Glutamatergic neuron (in vitro differentiated cells): ENCODE measurements at places on chromosomes 5 and 9. TPM values are rescaled to one million over a fixed set of nuclear protein-coding genes. Genes with fewer than 3 reads are reported as not detected.
A peak's percentile ranks its signal among the peaks of the same experiment; 100 is the strongest.

DNA sequence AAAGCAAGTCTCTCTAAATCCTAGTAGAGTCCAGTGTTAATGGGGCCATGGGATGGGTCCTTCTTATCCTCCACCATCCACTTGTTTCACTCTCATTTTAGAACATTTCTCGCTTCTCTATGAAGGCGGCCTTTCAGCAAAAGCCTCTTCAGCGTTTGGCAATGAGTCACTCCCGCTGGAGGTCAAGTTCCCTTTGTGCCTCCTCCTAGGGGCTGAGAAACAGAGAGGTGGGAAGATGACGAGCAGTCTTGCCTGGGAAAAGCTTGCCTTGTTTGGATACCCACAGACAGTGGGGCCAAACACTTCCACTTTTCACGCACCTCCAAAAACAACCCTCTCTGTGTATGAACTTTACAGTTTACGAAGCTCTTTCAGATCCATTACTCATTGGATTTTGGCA lies 168.8 kb downstream of the GABBR2 start:
- no peak for DNase-seq

DNA sequence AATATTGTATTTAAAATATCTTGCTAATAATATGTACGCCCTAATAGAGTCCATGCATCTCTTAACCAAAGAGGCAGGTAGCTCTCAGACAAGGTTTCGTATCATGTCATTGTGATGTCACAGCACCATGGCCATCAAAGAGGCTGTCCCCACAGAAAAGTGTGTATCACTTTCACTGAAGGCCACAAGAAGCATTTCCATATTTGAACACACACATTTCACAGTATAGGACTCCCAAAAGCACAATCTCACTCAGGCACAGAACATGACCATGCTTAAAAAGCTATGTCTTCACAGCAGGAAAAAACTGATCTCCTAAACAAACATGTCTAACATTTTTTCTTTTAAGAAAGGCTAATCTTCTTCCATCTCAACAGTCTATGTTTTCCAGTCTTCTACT lies 133.8 kb downstream of the DENND1A start:
- no peak for DNase-seq

- DNase-seq = peak; percentile 29
These were observed 79.6 kb downstream of the ADAMTS2 start for GRCh38 chr5:179265514-179266290.

DNA sequence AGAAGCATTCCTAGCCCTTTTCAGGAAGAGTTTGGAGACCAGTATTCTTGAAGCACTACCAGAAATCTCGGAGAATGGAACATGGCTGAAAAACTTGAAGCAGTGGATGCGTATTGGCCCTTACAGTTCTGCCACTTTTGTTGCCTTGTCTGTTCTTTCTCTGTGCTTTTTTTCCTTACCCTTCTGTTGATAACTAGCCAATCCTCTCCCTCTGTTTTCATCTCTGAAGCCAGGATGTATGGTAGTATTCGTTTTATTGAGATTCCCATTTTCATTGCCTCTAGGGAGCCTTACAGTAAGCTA lies 564 bp upstream of the CCNH start:
- no peak for DNase-seq

- no peak for DNase-seq
These were observed 7.0 kb downstream of the LNPEP start for GRCh38 chr5:96942911-96943310.

LMX1B gene
- 0.27 TPM for total RNA-seq

SLC36A2 gene
- not detected for total RNA-seq

GRCh38 chr9:124329206-124329792 lies 71.5 kb downstream of the NEK6 start:
- no peak for DNase-seq

- DNase-seq = no peak
These were observed 106.7 kb downstream of the SERINC5 start for GRCh38 chr5:80149161-80149609.

GRCh38 chr5:99775189-99775588 lies 760.0 kb upstream of the FAM174A start:
- no peak for DNase-seq

- DNase-seq = peak; percentile 40
These were observed 23.9 kb upstream of the CPLX2 start for GRCh38 chr5:175847503-175847902.

GABRA1 gene
- total RNA-seq = not detected

SHC3 gene
- 0.83 TPM for total RNA-seq

ZNF366 gene
- not detected for total RNA-seq

CDH9 gene
- total RNA-seq = 3.6 TPM

- DNase-seq = no peak
These were observed 167.7 kb upstream of the LHFPL2 start for GRCh38 chr5:78816143-78816765.

GRCh38 chr9:137190315-137190856 lies 1.9 kb downstream of the SSNA1 start:
- no peak for DNase-seq

DNA sequence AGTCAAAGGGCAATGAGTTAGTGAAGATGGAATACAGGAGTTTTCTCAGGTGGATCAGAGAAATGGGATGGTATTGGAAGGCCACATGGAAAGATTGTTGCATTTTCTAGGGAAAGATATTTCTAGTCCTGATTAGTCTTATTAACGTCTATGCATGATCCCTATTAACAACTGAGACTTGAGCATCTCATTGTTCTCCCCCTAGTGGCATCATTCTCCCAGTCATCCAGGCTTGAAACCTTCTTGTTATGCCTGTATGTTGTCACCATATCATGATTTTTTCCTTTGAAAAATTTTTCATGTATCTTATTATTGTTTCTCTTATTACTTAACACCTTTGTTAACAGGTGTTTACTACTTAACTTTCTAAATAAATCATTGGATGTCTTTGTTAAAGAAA lies 34.4 kb downstream of the KIF2A start:
- no peak for DNase-seq

DNA sequence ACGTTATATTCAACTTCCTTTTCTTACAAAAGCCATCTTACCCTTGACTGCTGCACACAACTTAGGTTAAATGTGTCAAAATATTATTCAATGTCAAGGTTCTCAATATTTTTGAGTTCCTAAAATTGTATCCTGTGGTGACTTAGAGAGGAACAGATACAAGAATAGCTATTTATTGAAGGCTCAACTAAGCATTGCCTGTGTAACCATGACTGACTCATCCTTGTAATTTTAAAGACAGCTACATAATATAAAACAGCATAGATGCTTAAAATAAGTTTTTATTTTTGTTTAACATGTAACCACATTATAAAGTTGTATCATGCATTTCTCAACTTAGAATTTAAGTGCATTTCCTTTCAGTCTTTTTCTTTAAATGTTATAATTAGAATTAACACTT lies 312.9 kb upstream of the RGMB start:
- no peak for DNase-seq

DNA sequence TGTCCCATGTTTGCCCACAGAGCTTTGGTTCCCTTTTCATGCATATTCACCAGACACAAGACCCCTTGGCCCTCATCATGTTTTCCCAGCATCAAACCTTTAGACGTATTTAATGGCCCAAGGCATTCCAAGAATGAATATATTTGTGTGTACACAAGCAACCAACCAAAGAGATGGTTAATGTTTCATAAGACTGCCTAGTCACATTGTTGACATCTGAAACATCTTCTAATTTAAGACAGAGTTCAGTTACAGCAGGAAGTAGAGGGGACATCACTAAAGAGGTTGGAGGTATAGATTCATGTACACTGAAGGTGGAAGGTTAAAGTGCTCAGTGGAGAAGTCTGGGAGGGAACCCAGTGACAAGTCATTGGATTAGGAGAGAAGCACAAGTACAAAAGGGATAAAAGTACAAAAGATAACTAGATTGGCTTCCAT lies 49.1 kb downstream of the SUSD1 start:
- DNase-seq = no peak

TRAF1 gene
- total RNA-seq = 1.6 TPM

GRCh38 chr5:63323926-63324325 lies 638.3 kb downstream of the HTR1A start:
- DNase-seq = no peak

NIPAL4 gene
- total RNA-seq = not detected

NTNG2 gene
- total RNA-seq = 43.7 TPM

CCT5 gene
- 284 TPM for total RNA-seq

- no peak for DNase-seq
These were observed 41.3 kb upstream of the CDKN2AIPNL start for GRCh38 chr5:134453016-134453415.

GRCh38 chr5:132260714-132261551 lies 3.4 kb downstream of the PDLIM4 start:
- no peak for DNase-seq

- no peak for DNase-seq
These were observed 66.9 kb downstream of the PSMB7 start for GRCh38 chr9:124348363-124348762.

PCDHA1 gene
- total RNA-seq = 0.69 TPM

UIMC1 gene
- total RNA-seq = 38.5 TPM

LIFR gene
- 41.6 TPM for total RNA-seq

DNA sequence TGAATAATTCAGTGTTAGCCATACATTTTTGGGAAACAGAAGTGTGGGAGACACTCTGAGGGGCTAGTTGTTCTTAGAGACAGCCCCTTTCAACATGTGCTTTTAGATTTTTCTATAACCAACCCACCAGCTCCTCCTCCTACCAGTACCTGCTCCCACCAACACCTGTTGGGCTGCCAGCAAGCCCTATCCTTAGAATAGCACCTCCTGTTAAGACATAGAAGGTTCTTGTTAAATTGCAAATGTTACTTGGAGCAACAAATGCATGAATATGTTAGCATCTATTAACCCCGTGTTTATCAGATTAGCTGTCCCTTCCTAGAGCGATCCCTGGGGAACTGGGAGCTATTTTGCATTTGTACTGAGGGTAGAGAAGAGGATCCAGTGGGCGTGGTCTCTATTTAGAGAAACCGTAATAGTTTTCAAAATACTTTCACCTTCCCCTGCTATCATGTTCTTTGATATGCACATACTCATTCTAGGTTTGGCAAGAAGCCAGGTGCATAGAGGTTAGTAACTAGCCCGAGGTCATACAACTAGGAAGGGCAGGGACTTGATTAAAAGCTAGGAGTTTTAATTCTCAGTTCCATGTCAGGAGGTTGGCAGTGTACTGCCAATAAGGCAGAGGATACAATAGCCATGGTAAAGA lies 334.4 kb downstream of the KCTD16 start:
- no peak for DNase-seq

GRCh38 chr9:129656795-129657390 lies 8.6 kb upstream of the PRRX2 start:
- DNase-seq = no peak

PCDHGA2 gene
- 3.0 TPM for total RNA-seq

RELL2 gene
- 12.6 TPM for total RNA-seq

DNA sequence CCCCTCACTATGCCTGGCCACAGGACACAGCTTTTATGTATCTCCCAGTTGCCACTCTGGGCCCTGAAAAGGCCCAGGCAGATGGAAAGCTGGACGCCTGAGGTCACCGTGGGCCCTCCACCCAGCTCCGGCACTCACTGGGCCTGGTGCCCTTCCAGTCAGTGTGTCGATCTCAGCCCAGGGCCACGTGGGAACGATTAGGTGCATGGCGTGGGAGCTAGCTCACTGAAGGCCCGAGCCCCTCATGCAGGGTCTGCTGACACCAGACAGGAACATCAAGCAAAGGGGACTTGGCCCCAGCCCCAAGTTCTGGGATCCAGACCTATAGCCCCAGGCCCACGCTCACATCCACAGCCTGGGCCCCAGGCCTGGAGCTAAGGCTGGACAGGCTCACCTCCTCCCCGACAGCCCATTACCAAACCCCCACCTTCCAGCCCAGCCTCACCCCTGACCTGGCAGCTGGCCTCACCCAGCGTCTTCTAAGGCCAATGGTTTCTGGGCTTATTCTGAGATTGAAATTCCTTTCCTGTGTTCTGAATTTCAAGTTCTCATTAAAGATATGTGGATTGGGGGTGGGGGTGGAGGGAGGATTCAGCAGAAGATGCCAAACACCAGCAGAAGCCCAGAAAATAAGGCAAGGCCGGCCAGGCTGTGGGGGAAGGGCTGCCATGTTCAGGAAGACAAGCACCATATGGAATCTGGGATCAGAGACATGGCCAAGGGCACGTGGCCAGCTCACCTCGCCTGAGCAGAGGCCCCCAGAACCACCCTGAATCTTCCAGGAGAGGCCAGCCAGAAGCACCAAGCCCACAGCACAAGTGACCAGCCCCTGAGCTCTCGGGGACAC lies 74.5 kb downstream of the ADAMTS2 start:
- peak; percentile 11 for DNase-seq

GRCh38 chr9:27838876-27839275 lies 265.6 kb upstream of the C9orf72 start:
- DNase-seq = no peak

GRCh38 chr9:4760122-4760521 lies 19.1 kb upstream of the AK3 start:
- DNase-seq = no peak

CDO1 gene
- total RNA-seq = 136 TPM
